ENCODE measurements at places on chromosomes 12 and 14.

DNA sequence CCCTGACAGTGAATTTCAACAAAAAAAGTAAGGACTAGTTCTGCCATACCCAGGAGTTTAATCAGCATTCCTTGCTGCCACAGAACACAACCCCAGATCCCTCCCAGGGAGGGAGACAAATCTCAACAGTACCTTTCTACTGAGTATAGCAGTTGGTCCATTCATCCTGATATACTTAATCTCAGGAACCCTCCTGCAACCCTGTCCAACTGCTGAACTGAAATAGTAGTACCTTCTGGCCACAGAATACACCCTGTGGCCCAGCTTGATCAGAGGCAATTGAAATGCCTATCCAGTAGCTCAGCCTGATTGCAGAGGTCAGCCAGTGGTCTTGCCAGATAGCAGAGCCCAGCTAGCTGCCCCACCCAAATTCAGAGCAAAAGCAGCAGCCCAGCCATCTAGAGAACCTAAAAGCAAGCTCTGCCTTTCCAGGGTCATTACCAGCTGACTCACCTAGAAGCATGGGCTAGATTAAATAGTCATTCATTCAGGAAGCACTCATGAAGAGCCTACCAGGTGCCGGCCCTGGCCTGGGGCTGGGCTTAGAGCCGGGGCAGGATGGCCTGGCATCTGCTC, 40.0 kb upstream of the RHOJ start:
- no peak for DNase-seq

DNA sequence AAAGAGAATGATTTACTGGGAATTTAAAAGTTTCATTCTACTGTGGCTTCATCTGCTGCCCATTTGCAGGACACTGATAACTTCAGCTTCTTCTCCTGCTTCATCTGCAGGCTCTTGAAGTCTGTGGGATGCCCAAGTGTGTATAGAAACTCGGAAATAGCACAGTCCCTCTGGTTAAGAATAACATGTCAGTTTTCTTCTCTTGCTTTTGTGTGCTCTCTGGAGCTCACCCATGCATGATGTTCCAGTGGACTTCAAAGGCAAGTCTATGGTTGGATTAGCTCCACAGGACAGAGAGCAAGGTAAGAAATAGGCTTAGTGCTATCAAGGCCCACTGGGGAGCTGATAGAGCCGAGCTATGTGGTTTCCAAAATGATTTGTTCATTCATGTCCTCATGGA, 13.7 kb downstream of the RMST start:
- DNase-seq, result no peak

- no peak for DNase-seq
Observed at GRCh38 chr14:60189923-60190840, 25.0 kb upstream of the DHRS7 start.

DNA sequence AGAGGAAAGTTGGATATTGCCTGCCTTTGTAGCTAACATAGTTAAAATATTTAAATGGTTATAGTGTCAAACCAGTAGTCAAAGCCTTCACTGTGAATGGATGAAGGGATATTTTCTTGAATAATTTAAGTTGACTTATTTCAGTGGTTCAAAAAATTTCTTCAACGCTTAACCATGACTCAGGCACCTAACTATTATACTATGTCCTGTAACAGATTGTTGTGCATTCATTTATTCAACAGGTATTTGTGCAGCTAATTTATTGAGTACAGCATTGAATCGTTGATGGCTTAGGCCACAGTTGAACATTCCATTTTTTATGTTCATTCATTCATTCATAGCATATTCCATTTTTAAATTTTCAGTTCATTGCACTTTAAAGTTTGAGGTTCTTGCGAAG, 9.2 kb downstream of the HIF1A start:
- DNase-seq, result no peak

DNA sequence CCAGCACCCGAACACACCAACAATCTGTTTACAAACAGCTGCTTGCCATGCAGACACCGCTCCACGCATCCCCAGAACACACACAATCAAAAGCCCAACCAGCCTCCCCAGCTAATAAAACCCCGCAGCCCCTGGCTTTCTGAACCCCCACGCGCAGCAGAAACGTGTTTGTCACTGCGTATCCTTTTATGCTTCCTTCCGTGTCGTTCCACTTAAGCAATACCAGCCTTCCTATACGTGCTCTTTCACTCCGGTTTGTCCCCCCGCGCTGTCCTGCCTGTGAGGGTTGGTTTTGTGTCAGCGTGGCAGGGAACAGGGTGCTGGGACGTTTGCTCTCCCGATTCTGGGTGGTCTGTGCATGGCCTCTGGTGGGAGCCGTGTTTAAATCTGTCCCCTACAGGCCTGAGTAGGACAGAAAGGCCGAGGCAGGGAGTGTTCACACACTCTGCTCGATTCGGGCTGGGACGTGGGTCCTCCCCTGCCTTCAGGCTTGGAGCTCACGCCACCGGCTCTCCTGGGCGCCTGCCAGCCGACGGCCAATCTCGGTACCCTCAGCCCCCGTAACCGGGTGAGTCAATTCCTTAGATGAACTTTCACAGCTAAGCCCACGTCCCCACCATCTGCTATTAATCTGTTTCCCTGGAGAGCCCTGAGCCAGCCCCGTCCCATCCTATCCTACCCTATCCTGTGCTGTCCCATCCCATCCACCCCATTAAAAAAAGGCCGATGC, 60.0 kb downstream of the NOC4L start:
- DNase-seq, result no peak

DNA sequence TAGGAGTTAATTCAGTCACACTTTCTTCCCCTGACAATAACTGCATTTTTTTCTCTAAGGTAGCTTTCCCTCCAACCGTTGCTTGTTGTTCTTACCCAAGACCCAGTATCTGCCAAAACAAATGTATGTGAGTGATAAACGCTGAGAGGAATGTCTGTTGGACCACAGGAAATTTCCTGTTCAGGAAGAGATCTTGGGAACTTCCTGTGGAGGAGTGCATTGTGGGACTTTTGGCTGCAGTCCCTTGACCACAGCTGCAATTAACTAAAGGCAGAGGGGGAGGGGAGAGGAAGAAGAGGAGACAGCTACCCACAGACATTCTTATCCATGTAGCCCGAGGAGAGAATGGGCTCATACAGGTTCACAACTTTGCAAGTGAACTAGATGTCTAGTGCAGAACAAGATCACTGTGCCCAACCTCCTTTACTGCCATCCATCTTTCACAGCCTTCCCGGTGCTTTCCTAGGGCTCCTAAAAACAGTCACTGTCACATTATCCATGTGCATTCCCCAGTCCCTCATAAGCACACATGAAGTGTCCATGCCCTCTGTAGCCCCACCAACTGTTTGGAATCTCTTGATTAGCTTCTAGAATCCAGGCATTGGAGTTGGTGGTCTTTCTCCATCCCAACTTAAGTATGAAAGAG, 149.5 kb downstream of the ETV6 start:
- DNase-seq, result peak; percentile 98

DNA sequence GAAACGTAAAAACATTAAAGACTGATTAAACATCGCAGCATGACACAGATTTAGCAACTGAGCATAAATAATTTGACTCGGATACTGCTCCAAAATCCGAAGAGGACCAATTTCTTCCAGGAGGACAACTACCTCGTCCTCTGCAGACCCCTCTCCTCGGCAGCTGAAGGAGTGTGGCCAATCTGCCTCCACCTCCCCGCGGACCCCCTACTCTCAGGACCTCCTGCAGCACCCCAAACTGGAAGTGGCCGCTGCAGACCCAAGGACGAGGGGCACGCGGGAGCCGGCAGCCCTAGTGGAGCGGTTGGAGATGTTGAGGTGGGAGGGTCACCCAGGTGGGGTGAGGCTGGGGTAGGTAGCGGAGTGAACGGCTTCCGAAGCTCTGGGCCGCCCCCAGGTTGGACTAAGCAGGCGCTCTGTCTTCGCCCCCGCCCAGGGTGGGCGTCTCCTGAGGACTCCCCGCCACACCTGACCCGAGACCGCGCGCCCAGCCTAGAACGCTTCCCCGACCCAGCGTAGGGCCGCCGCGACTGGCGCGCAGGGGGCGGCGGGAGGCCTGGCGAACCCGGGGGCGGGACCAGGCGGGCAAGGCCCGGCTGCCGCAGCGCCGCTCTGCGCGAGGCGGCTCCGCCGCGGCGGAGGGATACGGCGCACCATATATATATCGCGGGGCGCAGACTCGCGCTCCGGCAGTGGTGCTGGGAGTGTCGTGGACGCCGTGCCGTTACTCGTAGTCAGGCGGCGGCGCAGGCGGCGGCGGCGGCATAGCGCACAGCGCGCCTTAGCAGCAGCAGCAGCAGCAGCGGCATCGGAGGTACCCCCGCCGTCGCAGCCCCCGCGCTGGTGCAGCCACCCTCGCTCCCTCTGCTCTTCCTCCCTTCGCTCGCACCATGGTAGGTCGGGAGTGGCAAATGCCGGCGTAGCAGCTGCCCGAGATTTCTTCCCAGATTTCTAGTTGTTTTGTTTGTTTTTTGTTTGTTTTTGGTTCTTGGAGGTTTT, at the start of gene CALM1:
CALM1 (plus strand) TSS at position 689 of the 999 bp plus-strand sequence; CDS start at position 891, 202 bp downstream.
- DNase-seq, result peak; percentile 76

DNA sequence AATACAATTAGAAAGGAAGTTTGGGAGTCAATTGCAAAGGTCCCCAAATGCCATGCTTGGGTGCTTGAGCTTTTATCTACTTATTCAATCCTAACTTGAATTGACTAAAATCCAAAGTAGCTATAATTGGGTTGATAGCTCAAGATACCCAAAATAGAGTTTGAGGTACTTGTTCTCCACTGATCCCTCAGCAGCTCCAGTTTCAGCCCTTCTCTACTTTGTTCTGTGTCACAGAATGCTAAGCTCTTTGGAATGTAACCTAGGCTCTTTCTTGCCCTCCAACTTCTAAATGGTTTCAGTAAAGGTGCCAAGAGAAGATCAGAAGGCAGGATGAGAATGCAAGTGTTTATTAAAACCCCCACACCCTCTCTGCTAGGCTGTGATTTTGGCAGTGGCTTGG, 251.4 kb upstream of the CLEC14A start:
- no peak for DNase-seq

DNA sequence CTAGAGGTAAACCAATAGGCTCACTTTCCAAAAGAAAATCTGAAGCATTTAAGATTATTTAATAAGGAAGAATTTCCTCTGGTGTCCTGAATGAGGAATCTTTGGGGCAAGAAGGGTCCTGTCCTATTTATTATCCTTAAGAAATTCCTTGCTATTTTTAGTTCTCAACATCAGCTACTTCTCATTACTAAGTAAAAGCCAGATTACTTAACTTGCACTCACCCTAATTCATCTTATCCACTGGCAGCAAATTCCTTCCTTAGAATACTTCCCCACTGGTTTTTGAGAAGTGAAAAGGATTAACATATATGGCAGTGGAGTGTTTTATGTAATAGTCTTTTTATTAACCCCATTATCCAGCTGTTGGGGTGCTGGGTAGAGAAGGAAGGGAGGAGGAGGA, 767.7 kb downstream of the DIO2 start:
- DNase-seq, result no peak

DNA sequence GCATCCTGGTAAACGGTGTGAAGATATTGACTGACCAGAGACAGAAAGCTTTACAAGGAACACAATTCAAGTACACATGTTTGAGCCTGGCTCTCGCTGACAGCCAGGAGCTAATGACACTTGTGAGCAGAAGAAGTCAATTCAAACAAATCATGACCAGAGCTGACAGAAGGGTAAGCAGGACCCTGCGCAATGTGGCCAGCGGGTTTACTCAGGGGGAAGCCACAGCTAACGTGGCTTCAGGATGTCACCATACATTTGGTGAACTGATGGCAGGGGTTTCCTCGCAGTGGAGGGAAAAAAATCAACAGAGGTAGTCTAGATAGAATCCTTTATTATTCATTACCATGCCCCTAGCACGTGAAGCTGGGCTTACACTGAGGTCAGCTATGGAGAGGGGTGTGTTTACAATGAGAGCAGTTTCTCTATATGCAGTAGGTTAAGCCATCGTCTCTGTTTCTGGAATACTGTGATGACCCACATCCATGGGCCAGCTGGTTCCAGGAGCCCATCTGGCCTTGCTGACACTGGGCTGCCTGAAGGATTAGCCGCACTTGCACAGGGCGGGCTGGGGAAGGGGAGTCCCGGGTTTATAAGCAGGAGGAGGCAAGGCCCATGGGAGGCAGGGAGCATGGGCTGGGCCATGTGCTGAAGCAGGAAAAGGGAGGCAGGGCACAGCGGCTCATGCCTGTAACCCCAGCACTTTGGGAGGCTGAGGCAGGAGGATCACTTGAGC, 198.2 kb upstream of the PRMT8 start:
- DNase-seq, result no peak

Measured in AML-193 (cell line).